ENCODE measurements at places on chromosomes 2 and 18.

- DNase-seq, result no peak
Observed at GRCh38 chr2:39881494-39881893, 102.4 kb upstream of the THUMPD2 start.

DNA sequence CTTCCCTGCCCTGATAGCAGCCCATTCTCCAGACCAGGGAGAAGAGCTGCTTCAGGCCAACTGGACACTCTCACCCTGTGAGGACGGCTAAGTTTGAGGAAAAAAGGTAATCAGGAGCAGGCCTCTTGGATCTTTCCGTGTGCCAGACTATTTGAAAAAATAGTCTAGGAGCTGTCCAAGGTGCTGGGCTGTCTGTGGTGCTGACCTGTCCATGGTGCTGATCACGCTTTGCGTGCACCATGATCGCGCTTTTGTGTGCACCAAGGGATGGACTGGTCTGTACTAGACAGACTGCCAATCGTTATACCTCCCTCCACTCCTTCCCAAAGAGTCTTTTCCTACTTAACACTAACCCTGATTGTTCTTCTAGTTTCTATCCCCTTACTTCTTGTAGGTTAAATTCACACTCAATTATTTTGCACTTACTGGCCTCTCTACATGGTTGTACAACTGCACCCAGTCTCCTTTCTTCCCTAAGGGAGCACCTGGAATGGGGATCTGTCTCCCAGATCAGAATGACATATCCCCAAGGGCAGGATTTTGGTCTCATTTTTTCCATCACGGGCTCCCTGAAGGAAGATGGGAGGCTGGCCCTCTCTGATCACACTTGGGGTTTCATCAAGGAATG is 295.4 kb downstream of the CELF4 start:
- peak; percentile 29 for DNase-seq

DNA sequence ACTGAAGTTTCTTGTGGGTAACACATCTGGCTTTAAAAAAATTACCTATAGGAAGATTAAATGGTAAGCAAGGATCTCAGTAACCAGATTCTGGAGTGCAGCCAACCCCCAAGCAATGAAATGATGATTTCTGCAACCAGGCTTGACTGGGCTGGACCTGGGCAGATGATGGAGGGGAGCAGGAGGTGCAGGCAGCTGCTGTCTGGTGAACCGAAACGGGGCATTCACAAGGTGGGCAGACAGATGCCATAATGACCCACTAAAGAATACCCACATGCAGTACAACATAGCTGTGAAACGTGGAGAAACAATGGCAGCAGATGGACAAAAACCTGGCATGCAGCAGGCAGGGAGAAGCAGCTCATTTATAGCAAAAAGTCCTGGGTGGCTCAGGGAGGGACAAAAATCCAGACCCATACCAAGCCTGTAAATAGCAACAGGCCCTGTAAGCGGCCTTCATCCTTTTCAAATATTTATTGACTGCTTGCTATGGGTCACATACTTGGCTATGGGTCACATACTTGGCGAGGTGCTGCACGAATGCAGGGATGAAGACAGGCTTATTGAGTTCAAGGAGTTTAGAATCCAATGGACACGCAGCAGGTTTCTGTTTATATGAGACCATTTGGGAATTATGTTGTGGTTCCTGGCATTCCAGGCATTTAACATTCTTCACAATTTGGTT is 244.7 kb downstream of the HRH4 start:
- DNase-seq, result no peak

DNA sequence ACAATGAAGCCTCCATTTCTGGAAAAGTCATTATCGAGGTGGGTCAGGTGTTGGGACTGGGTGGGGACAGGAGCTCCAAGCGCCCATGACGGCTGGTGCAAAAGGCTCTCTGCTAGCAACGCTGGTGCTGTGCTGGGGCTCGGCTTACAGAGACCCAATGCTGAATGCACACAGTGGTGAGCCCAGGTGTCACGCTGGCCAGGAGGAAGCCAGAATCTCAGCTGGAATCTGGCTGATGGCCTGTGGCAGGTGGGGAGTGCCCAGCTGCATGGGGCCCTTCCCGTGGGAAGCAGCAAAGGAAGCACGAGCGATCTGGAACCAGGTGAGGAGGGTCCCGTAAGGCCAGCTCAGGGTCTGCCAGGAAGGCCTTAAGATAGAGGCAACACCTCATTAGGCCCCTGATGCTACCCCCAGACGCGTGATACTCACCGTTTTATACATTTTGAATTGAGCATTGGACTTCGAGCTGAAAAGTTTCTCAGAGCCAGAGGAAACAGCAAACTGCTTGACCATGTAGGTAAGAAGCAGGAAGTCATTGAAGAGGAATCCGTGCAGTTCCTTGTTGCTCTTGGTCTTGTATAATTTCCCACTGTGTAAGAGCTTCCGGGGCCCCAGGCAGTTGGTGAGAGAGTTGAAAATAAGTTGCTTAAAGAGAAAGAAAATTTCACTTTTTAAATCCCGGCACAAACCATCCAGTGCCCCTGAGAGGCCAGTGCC is 34.7 kb downstream of the FAM228A start:
- DNase-seq, result no peak

GRCh38 chr18:74901362-74902146 is 303.9 kb downstream of the ZNF407 start:
- no peak for DNase-seq

Data from smooth muscle cell of the brain vasculature (primary cell).